ENCODE measurements at places on chromosomes 6 and 20.

GRCh38 chr20:47665221-47665991 is 119.9 kb downstream of the SULF2 start:
- no peak for DNase-seq

DNA sequence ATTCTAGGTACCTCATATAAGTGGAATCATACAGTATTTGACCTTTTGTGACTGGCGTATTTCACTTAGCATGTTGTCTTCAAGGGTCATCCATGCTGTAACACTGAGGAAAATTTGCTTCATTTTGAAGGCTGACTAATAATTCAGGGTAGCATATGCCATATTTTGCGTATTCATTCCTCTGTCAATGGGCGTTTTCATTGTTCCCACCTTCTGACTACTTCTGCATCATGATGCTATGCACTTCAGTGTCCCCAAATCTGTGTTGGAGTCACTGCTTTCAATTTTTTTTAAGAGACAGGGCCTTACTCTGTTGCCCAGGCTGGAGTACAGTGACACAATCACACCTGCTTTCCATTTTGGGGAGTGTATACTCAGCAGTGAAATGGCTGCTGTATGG is 51.6 kb downstream of the SYNDIG1 start:
- no peak for DNase-seq

DNA sequence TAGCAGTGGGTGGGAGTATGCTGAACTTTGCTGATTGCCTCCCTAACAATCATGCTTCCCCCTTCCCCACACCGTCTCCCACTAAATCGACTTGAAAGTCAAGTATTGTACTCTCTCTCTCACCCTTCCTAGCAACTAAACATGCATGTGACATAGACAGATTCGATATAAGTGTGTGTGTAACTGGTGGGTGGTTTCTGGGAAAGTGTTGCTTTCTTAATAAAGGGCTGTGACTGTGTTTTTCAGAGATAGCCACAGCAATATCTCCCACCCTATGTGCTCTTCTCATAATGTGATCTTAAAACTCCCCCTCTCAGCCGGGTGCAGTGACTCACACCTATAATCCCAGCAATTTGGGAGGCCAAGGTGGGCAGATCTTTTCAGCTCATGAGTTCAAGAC is 49.3 kb upstream of the E2F3 start:
- no peak for DNase-seq

- DNase-seq: no peak
These were observed 6.2 kb upstream of the LMBRD1 start for GRCh38 chr6:69802995-69803394.

- DNase-seq: no peak
These were observed 12.9 kb downstream of the COX7A2 start for GRCh38 chr6:75230484-75231325.

DNA sequence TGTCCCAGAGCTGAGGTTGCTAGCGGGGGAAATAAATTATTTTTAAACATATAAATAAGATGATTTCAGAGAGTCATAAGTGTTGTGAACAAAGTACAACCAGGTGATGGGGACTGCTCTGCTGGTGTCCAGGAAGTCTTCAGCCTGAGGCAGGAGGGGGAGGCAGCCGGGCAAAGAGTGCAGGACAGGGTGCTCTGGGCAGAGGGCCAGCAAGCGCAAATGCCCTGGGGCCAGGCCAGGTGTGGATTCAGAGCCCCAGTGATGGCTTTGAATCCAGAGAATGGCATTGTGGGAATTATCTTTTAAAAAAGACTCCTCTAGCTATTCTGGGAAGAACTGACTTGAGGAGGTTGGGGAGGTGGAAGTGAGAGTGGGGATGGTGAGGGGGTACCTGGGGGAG is 1.6 kb downstream of the CLPSL1 start:
- DNase-seq: no peak

- no peak for DNase-seq
These were observed 102.6 kb upstream of the ZFP64 start for GRCh38 chr20:52294106-52294628.

DNA sequence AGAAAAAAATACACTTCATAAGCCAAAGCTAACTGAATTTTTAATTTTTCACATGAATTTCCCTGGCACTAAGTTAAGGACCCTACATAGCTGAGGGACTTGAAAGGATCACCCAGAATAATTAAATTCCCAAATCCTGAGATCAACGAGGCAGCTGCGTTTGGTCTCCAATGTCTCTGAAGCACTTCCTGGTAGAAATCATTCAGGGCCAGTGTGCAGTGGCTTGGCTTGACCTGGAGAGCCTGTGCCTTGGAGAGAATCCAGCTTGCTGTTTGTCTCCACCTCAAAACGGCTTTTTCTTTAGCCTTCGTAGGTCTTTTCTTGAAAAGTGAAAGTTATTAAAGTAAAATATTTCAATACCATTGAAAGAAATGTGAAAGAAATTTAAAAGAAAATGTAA is 92.4 kb downstream of the SMOC2 start:
- DNase-seq: no peak

All from stimulated activated CD4-positive, alpha-beta T cell treated with anti-CD3 and anti-CD28 coated beads, Interleukin-1b, Interleukin-23, amount 100 ng/mL, for 48 hours (primary cell).